ENCODE measurements at places on chromosomes 2 and 18.

DNA sequence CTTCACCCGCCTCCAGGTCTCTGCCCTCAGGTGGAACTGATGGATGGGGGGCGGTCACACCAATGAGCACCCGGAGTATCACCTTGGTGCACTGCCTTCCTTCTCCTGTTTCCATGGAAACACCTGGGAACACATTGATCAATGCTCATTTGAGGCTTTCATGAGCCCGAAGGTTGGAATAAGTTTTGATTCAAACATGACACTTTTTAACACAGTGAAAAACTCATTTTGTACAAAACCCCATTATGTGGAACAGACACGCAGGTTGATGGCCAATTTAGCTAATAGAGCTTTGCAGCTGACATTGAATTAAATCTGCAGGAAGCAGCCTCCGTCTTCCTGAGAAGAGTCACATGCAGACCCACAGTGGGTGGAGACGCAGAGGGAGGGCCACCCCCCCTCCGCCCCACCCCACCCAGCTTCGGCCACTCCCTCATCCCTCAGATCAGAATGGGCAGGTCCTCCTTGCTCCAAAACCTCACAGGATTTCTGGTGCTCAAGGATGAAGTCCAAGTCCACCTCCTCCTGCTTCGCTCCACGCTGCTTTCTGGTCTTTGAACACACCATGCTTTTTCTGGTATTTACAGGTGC, 96.0 kb upstream of the MYCN start:
- H3K36me3 ChIP-seq = no peaks in the 10 kb centered on the region
- no peaks in the 10 kb centered on the region for H3K4me1 ChIP-seq
- peaks cover 1% of the 10 kb centered on the region for H3K27me3 ChIP-seq
- H3K27ac ChIP-seq = no peak overlapping the region
- H3K4me3 ChIP-seq = no peak overlapping the region

DNA sequence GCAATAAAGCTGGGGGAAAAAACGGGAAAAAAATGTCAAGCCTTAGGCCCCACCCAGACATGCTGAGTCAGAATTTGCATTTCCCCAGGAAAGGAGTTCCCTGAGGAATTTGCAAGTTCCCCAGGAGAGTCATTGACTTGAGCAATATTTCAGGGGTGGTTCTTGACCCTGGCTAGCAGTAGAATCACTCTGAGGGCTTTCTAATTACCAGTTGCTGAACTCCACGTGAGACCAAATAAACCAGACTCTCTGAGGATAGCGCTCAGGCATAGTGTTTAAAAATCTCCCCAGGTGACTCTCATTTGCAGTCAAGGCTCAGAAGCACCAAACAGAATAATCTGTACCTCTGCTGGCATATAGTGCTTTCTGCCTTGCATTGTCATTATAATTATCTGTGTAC, 48.7 kb downstream of the C1QL2 start:
- H3K27ac ChIP-seq = no peak overlapping the region
- no peak for DNase-seq
- H3K36me3 ChIP-seq = peaks cover 2% of the 10 kb centered on the region
- H3K27me3 ChIP-seq = peaks cover 10% of the 10 kb centered on the region
- no peak overlapping the region for H3K4me3 ChIP-seq

DNA sequence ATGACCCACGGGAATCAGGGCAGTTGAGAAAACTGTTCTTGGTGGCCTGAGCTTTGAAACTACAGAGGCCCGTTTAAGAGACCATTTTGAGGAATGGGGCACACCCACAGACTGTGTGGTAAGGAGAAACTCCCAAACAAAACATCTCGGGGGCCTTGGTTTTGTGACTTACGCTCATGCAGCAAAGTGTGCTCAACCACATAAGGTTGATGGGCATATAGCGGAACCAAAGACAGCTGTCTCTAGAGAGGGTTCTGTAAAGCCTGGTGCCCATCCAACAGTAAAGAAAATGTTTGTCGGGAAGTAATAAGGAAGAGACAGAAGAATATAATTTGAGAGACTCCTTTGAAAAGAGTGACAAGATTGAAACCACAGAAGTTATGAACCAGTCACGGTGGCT, 5.4 kb downstream of the MRO start:
- peaks cover 15% of the 10 kb centered on the region for H3K27me3 ChIP-seq
- no peak for DNase-seq
- no peaks in the 10 kb centered on the region for H3K36me3 ChIP-seq
- peaks cover 2% of the 10 kb centered on the region for H3K4me1 ChIP-seq

DNA sequence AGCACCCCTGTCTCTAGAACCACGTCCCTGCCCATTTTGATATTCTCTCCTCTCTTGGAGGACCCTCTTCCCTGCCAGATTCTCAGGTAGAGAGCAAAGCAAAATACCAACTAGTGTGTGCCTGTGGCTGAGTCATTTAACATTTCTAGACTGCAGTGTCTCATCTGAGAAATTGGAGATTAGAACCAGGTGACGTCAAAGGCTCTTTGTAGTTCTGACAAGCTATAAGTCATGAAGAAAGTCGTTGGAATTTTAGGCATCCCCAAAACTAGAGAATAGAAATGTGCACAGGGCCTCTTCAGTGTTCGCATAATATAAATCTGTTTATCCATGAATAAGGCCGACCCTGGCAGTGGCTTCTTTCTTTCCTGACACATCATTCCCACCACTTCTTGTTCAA, 74.4 kb upstream of the TANC1 start:
- DNase-seq = no peak
- no peaks in the 10 kb centered on the region for H3K27me3 ChIP-seq
- H3K4me1 ChIP-seq = no peaks in the 10 kb centered on the region

- H3K4me1 ChIP-seq = no peaks in the 10 kb centered on the region
- no peaks in the 10 kb centered on the region for H3K27me3 ChIP-seq
These were observed 404.8 kb downstream of the CDH2 start for GRCh38 chr18:27772081-27772480.

DNA sequence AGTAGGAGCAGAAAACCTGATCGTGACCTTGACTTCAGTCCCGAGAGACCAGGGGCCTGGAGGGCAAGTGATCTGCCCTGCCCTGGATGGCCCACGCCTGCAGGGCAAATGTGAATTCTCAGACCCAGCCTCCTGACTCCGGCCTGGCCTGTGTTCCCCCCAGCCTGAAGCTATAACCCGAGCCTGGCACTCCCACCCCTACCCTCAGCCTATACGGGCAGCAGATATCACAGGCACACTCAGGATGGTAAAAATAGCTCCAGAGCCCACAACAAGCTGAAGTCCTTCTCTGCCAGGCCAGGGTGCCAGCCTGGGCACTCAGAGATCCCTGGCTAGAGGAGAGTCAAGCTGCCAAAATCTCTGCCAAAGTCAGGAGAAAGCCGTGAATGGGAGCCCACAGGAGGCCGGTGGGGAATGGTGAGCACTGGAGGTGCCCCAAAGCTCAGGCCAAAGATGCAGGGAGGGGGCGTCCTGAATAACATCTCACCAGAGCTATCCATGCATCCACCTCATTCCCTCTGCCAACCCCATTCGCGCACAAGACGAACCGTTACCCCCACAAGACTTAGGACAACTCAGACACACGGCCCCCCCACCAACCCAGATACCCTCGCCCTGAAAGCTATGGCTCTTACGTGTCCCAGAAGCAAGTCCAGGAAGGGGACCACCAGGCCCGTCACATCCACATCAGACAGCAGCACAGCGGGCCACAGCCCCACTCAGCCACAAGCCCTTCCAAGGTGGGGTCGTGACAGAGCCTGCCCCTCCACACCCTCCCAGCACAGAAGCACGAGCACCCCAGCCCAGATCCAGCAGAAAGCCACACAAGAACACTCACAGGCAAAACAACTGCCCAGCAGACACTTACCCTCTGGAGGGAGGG, 144.9 kb downstream of the TNS1 start:
- no peaks in the 10 kb centered on the region for H3K36me3 ChIP-seq
- H3K27me3 ChIP-seq = no peaks in the 10 kb centered on the region
- H3K4me1 ChIP-seq = no peaks in the 10 kb centered on the region
- DNase-seq = no peak
- H3K27ac ChIP-seq = no peak overlapping the region
- H3K4me3 ChIP-seq = no peak overlapping the region

DNA sequence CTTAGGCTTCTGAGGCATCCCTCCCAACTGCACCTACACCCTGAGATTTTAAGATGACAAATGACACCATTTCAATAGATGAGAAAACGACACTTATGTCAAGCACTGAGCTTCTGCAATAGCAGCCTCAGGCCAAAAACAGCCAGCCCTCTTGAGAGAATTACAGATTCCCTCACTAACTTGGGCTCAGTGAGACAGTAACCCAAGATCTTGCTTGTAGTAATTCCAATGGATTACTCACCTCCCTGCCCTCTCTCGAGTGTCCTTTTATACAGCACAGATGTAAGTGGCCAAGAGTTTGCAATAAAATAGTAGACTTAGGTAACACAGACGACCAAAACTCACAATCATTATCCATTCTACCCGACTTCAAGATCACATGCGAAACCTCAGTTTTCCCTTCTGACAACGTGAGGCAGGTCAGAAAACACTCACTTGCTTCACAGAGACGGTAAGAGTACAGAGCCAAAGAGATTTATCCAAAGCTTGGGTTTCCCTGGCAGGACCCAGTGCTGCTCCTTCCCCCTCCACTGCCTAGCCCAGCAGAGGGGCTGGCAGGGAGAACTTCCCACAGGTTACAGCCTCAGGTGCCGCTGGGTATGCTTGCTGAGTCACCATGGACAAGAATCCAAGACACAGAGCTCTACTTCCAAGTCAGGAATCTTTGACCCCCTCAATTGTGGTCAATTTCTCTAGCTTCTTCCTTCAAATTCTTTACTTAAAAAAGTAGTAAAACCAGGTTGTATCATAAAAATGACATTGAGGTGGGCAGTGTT, 181.4 kb downstream of the MYO5B start:
- H3K4me1 ChIP-seq = no peaks in the 10 kb centered on the region
- H3K36me3 ChIP-seq = no peaks in the 10 kb centered on the region
- peaks cover 4% of the 10 kb centered on the region for H3K27me3 ChIP-seq

GRCh38 chr2:47043142-47043890, 111.8 kb downstream of the STPG4 start:
- no peak overlapping the region for H3K4me3 ChIP-seq
- no peaks in the 10 kb centered on the region for H3K27me3 ChIP-seq
- DNase-seq = no peak
- H3K4me1 ChIP-seq = peaks cover 13% of the 10 kb centered on the region
- peaks cover 15% of the 10 kb centered on the region for H3K36me3 ChIP-seq

GRCh38 chr18:79241755-79242154, 154.0 kb upstream of the NFATC1 start:
- no peak overlapping the region for H3K27ac ChIP-seq
- H3K4me3 ChIP-seq = no peak overlapping the region
- no peaks in the 10 kb centered on the region for H3K36me3 ChIP-seq
- no peak for DNase-seq
- H3K27me3 ChIP-seq = no peaks in the 10 kb centered on the region
- peaks cover 5% of the 10 kb centered on the region for H3K4me1 ChIP-seq

DNA sequence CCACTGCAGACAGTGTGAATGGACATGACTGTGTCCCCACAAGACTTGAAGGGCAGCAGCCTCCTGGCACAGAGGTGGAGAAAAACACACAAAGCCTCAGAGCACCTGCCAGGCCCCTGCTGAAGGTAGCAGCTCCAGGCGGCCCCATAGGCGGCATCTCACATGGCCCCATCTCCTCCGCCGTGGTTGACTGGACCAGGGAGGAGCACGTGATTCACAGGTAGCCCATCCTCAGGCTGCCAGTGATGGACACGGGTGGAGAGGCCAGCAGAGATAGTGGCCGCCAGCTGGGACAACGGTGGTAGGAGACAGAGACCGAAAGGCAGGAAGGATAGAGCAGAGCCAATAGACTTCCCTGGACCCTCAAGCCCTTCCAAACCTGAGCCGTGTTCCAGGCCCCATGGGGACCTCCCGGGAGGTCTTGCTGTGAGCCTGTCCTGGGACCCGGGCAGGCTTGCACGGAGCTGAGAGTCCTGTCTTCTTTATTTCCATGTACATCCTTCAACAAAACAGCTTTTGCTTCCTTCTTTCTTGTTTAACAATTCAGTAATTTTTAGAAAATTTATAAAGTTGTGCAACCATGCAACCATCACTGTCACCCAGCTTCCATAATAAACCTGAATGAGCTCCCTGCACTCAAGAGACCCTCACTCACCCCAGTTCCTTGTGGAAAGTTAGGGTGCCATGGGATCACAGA, 26.9 kb downstream of the GPR55 start:
- no peaks in the 10 kb centered on the region for H3K36me3 ChIP-seq
- H3K27me3 ChIP-seq = peaks cover 11% of the 10 kb centered on the region
- peak; percentile 1 for DNase-seq
- H3K4me3 ChIP-seq = no peak overlapping the region
- H3K27ac ChIP-seq = no peak overlapping the region
- peaks cover 60% of the 10 kb centered on the region for H3K4me1 ChIP-seq

GRCh38 chr2:119436993-119437772, 5.5 kb downstream of the TMEM37 start:
- H3K4me1 ChIP-seq = peaks cover 1% of the 10 kb centered on the region
- H3K27me3 ChIP-seq = peaks cover 24% of the 10 kb centered on the region
- H3K4me3 ChIP-seq = no peak overlapping the region
- no peaks in the 10 kb centered on the region for H3K36me3 ChIP-seq

GRCh38 chr2:138060301-138060635, 96.0 kb downstream of the HNMT start:
- H3K4me1 ChIP-seq = no peaks in the 10 kb centered on the region
- H3K4me3 ChIP-seq = no peak overlapping the region
- no peaks in the 10 kb centered on the region for H3K36me3 ChIP-seq
- no peak for DNase-seq
- H3K27me3 ChIP-seq = no peaks in the 10 kb centered on the region
- H3K27ac ChIP-seq = no peak overlapping the region

- H3K27me3 ChIP-seq = peaks cover 1% of the 10 kb centered on the region
- no peak overlapping the region for H3K4me3 ChIP-seq
- peaks cover 3% of the 10 kb centered on the region for H3K4me1 ChIP-seq
These were observed 5.5 kb downstream of the COL6A3 start for GRCh38 chr2:237408335-237409000.

DNA sequence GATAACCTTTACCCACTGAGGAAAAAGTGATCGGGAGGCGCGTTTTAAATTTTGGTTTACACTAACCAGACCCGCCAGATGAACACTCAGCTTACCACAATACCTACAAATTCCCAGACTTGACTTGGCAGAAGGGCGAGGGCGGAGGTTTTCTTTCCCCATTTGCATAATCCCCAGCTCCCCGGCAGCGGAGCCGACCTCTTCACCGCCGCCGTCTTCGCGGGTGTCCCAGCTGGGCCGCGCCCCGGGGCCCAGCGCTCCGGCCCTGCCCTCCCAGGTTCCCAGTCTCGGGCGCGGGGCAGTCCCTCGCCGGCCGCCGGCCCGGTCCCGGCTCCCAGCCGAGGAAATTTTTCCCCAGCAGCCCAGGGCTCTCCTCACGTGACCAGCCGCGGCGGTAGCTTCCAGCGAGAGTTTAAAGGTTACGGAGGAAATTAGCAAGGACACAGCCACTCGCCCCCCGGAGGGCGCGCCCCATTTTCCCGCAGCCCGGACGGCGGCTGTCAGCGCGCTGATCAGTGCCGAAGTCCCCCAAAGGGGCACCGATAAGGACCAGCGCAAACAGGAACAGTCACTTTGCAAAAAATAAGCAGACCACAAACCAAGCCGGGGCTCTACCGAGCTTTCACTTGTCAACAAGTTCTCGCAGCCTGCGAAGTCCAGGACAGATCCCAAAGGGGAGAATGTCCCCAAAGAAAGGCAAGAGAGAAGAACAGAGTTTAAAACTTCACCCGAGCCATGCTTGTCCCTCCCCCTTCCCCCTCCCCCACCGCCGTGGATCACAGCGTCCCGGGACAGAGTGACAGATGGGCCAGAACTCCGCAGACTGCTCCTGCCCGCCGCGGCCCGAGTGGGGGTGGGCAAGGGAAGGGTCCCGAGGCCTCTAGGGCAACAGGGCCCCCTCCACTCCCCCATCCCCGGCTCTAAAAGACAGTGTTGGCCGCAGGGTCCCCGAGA, 1.3 kb upstream of the PRKCE start:
- peaks cover 32% of the 10 kb centered on the region for H3K4me1 ChIP-seq
- peaks cover 2% of the 10 kb centered on the region for H3K36me3 ChIP-seq
- H3K27ac ChIP-seq = peak overlapping the region; percentile 82
- DNase-seq = peak; percentile 61
- H3K4me3 ChIP-seq = peak overlapping the region; percentile 99
